ENCODE measurements at places on chromosomes 3 and 15. TPM values are rescaled to one million over a fixed set of nuclear protein-coding genes. Genes with fewer than 3 reads are reported as not detected.
A peak's percentile ranks its signal among the peaks of the same experiment; 100 is the strongest.

DNA sequence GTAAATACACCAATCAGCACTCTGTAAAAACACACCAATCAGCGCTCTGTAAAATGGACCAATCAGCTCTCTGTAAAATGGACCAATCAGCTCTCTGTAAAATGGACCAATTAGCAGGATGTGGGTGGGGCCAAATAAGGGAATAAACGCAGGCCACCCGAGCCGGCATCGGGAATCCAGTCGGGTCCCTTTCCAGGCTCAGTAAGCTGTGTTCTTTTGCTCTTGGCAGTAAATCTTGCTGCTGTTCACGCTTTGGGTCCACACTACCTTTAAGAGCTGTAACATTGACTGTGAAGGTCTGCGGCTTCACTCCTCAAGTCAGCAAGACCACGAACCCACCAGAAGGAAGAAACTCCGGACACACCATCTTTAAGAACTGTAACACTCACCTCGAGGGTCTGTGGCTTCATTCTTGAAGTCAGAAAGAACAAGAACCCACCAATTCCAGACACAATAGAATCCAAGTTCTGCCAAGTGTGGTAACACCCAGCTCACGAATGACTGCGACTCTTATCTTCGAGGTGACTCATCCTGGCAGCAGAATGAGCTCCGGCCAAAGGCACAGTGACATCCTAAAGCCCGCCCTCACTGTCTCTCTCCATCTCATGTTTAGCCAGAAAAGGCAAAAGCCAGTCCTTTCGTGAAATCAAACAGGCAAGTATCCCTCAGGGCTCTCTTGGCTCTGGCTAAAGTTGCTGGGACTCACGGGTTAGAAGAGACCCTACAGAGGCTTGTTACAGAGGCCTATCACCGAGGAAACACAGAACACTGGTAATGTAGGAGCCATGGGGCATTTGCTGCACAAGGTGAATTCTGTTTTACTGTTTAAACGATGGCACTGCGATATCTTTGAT lies 155.2 kb downstream of the FAM43A start:
- DNase-seq, result peak; percentile 72

GRCh38 chr15:60795889-60796288 lies 316.9 kb upstream of the ICE2 start:
- no peak for DNase-seq

- peak; percentile 24 for DNase-seq
Observed at GRCh38 chr3:40975711-40976121, 223.6 kb upstream of the CTNNB1 start.

DNA sequence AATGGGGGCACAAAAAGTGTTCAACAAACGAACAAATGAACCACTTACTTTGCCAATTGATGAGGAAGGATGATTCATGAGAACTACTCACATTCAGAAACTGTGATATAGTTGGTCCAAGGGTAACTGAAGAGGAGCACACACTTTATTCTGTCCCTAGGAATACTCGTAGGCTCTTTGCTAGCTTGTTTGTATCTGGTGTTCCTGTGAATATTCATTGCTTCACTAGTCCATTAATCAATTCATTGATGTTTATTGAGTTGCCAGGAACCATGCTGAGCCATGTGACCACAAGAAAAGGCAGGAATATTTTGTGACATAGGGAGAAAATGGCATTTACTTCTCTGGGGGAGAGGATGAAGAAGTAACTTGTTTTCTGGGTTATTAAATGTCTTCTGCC lies 338.3 kb downstream of the IL20RB start:
- DNase-seq, result no peak

- DNase-seq, result no peak
Observed at GRCh38 chr3:122892118-122892960, 97.5 kb downstream of the SLC49A4 start.

GRCh38 chr3:146090521-146090920 lies 70.5 kb downstream of the PLOD2 start:
- DNase-seq, result no peak

GRCh38 chr3:158312560-158313141 lies 202.8 kb downstream of the RSRC1 start:
- DNase-seq, result peak; percentile 7

DNA sequence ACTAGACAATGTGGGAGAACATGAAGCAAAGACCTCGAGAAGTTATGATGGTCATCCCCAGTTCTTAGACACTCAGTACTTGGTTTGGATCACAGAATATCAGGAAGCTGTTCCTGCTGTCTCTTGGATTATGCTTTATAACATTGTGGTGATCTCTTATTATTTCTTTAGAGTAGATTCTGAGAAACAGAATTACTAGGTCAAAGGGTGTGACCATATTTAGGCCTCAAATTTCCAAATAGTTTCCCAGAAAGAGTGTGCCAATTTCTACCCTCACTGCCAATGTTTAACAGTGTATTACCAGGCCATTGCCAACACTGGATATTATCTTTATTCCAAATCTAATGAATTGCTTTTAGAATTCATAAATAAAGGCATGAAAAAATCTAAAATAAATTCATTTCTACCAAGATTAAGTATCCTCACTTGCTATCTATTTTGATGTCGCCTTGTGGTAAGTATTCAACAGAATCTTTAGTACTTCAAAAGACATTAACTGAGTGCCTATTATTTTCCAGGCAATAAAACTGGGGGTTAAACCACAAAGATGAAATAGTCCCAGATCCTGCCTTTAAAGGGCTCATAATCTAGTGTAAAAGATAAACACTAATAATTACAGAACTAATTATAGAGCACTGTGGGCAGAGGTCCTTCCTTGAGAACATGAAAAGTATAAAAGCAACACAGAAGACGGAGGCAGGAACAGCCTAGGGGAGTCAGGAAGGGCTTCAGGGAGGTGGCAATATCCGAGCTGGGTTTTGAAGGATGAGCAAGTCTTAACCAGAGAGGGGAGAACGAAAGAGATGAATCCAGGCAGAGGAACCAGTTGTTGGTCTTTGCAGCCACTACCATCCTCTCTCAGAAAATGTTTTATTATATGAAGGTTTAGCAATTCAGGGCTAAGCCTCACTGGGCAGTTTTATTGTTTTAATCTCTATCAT lies 86.8 kb downstream of the IGF2BP2 start:
- DNase-seq, result no peak

SAXO2 gene
- total RNA-seq, result 0.66 TPM

CEP19 gene
- total RNA-seq, result 4.4 TPM

CHST14 gene
- 6.7 TPM for total RNA-seq

ADAMTS17 gene
- 0.17 TPM for total RNA-seq

CP gene
- not detected for total RNA-seq

GNAT1 gene
- total RNA-seq, result not detected

Measured in fibroblast of lung (primary cell).